Activated T-cell treated with anti-CD3 and anti-CD28 coated beads for 24 hours (primary cell): ENCODE measurements at places on chromosomes 13 and 19.
A peak's percentile ranks its signal among the peaks of the same experiment; 100 is the strongest.

DNA sequence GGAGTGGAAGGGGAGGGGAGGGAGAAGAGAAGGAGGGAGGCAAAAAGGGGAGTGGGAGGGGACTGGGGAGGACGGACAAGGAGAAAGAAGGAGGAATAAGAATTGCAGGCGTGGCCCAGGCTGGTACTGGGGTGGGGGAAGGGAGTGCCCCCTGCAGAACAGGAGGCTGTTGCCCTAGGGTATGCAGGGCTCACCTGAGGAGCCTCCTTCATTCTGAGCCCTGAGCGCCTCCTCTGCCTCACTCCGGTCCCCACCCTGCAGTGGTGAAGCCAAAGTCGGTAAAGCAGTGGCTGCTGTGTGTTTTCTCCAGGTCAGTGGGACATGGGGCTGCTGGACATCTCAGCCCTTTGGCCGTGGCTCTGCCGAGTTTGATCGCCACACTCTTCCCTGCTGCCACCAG lies 9.1 kb upstream of the CDC16 start:
- DNase-seq: no peak

- no peak for DNase-seq
Measured at GRCh38 chr13:67318860-67319259, 88.7 kb upstream of the PCDH9 start.

GRCh38 chr13:26133851-26134250 lies 82.0 kb upstream of the SHISA2 start:
- no peak for DNase-seq

DNA sequence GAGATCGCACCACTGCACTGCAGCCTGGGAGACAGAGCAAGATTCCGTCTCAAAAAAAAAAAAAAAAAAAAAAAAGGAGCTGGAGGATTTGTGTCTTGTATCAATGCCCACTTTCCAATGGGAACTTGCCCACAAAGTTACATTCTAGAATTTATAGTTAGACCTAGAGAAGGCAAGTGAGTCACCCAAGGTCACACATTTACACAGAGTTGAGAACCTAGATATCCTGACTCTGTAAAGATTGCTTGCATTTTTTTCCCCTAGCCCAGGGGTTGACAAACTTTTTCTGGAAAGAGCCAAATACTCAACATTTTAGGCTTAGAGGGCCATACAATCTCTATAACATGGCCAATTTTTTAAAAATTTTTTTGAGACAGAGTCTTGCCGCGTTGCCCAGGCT lies 7.7 kb upstream of the BRD4 start:
- DNase-seq: no peak

- no peak for DNase-seq
Measured at GRCh38 chr19:56155124-56155687, 14.1 kb downstream of the ZNF444 start.

DNA sequence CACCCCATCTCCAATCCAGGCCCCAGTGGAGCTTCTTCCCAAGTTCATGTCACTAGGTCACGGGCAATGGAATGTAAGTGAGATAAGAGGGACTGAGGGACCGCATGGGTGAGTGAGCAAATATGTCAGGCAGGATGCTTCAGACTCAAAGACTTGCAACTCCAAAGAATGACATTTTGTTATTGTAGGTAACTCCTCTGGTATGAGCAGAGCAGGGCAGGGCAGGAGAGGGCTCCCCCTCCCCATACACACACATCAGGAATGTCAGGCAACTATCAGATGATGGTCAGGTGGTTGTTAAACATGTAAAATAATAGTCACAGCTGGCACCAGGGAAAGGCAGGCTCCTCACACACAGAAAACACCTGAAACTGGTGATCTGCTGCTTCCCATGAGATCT lies 10.6 kb downstream of the ERVV-2 start:
- DNase-seq: no peak

GRCh38 chr13:29743201-29743786 lies 107.1 kb downstream of the UBL3 start:
- DNase-seq: no peak

DNA sequence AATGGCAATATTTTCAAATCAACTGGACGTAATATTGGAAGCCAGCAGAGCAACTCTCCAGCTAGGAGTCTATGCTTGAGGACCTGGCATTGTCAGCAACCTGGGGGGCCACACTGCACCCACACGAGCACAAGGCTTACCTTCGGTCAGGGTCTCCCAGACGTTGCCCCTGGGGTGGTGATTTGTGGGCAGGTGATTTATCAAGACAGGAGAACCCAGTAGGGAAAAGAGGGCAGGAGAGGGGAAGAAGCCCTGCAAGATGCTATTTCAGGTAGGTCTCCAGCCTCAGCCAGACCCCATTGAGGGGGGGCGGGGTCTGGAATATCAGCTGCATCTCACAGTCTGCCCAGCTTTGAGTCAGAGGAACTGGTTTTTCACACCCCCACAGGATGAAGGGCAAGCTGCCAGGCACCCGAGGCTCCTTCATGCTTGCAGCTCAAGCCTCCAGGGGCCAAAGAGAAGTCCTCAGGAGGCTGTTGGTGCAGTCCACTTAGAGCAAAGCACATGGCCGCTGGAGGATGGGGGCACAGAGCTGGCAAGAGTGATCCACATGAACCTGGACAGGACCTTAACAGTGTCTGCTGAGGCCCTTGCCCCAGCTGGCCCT lies 80.9 kb upstream of the UQCRFS1 start:
- no peak for DNase-seq

DNA sequence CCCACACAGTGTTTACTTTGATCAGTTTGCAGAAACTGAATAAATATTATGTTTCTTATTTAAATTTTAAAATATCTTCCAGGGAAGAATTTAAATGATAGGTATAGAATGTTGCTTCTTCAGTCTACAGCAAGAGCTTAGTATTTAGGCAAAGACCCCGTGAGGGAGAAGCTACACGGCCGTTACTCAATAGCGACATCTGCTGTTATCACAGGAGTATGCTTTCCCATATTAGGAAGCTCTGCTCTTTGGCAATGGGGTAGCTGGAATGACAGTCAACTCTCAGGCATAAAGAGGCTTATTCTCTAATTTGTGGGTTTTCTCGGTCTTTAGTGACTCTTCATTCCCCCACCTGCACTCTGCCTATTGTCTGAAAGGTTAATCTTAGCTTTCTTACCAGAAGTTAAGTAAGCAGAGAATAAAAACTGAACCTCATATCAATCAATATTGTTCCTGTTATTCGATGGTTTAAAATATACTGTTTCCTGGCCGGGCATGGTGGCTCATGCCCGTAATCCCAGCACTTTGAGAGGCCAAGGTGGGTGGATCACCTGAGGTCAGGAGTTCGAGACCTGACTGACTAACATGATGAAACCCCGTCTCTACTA lies 13.2 kb upstream of the LHFPL6 start:
- DNase-seq: peak; percentile 20

DNA sequence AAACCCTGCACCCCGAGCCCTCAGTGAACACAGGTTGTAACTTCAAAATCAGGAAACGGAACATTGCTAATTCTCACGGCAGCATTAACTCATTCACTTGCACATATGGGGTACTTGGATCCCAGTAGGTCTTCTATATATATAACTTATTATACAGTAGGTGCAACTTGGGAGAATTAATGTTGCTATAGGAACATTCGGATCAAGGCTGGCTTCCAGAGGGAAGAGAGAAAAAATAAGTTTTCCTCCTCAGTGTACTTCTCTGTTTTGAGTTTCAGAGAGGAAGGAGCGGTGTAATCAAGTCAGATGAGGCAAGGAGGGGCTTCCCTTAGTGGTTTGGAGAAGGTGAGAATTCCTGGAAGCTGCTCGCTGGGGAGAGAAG lies 90.9 kb upstream of the ZNF507 start:
- no peak for DNase-seq

GRCh38 chr13:67314405-67314804 lies 84.3 kb upstream of the PCDH9 start:
- no peak for DNase-seq

DNA sequence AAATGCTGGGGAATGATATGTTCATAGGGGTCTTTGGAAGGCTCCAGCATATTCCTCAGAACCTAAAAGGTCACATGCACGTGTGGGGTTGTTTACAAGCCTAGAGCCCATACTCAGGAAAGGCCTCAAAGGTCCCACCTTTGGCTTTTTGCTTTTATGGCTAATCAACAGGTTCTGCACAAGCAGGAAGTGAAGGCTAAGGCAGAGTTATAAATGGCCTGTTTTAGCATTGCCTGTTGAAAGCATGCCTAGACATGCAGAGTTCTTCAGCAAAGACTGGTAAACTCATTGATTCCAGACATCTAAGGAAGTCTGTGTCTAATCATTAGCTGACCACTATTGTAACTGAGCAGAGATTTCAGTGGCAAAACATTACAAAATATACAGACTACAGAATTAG lies 198.3 kb downstream of the KCNRG start:
- no peak for DNase-seq

DNA sequence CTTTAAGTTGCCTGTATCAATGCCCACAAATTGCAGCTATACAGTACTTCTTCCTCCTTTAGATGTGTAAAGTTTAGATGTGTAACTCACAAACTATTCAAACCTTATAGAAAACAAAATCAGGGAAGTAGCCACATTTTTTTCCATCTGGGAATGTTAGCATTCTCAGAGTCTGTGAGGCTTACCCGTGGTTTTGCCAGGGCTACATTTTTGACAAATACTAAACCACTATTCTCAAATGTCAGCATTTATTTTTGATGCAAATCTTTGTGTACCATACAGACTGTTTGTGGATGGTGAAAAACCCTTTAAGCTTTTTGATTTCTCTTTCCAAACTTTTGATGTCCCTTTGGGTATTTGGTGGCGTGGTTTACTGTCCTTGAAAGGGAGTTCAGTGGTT lies 216.4 kb downstream of the POSTN start:
- no peak for DNase-seq

DNA sequence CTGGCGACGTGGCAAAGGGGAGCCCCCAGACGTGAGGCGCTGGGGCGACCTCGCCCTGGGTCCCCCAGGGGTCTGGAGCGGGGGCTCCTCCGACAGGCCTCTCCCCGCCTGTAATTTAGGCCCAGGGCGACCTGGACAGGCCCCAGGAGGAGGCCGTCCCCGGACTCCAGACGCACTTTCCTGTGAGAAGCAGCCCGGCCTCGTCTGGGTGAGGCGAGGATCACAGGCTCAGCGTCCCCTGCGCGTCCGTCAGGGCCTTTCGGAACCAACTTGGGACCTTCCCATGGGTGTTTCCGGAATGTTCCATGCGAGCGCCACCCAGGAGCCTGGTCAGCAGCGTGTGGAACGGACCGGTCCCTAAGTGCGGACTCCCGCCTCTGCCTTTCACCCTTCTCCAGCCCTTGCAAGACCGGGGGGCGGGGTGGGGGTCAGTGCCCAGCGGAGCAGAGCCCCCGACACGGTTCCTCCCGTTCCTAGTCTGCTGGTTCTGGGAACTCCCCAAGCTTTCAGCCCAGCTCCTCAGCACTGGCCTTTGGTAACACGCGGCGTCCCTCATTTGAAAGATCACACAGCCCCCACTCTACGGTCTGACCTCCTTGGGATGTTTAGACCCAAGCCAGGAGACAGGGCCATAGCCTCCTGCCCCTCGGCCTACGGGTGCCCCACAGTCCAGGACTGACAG lies 1.1 kb upstream of the GRTP1 start:
- no peak for DNase-seq

- no peak for DNase-seq
Measured at GRCh38 chr13:50894012-50894411, 15.6 kb upstream of the RNASEH2B start.

- DNase-seq: no peak
Measured at GRCh38 chr13:94053986-94054593, 425.4 kb downstream of the DCT start.

DNA sequence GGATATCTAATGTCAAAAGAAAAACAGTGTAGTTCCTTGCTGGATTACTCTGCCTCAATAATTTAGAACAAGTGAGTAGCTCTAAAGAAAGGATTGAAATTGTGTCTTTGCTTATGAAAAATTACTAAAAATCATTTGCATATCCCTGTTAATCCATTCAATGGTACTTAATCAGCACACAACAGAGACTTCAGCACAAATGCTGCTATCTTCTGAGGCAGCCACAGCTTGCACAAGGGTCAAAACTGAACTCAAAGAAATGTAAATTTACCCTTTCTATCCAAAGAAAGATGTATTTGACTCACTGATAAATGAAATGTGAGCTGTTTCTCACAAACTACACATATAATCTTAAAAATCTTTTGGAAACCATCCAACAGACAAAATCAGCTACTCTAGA lies 116.2 kb downstream of the LHFPL6 start:
- DNase-seq: no peak

GRCh38 chr19:45607071-45608029 lies 5.3 kb upstream of the GPR4 start:
- peak; percentile 18 for DNase-seq
